ENCODE measurements at places on chromosomes 1 and 21.
A peak's percentile ranks its signal among the peaks of the same experiment; 100 is the strongest.

DNA sequence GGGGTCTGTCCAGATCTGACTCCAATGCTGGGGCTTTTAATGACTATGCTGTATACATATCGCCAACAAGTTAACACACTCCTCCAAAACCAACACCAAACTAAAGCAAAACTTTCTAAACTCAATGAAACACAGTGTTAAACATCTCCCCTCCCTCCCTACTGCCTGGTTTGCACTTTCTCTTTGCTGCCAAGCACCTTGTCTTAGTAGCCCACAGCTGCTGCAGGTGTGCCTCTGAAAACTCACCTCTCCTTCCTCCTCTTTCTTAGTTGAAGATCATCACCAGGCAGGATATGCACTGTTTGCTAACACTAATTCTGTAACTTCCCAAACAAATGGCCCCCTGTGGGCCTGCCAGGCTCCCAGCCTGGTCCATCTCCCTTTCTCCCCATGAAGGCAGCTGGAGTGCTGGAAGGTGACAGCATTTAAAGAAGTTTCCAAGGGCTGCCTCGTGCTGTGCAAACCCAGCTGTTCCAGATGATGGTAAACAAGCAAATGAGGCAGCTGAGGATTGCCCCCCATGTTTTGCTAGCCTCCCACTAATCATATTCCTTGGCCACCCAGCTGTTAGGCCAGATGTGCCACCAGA, 213.7 kb downstream of the ASTN1 start:
- no peak for DNase-seq

- no peak for DNase-seq
Measured at GRCh38 chr1:164671323-164671965, 112.5 kb downstream of the PBX1 start.

DNA sequence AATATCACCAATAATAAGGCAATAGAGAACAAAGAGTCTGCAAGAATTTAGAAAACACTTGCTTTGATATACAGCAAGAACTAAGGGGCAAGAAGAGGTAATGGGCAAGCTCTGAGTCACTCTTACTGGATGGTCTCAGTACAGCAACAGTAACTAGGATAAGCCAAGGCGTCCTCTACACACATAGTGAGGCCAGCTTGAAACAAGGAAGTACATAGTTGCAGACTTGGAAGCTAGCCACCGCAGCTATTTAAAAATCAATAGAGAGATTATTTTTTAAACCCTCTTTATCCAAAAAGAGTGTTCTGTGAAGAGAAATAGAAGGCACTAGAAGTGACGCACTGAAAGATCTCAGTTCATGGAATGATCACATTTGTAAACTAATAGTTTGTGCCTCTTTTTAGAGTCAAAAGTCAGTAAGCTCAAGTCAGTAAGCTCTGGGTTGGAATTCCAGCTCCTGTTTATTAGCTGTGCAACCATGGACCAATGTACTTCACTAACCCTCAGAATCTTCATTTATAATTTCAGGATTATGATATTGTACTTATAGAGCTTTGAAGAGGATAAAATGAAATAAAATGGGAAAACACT, 118.6 kb downstream of the AKT3 start:
- no peak for DNase-seq

DNA sequence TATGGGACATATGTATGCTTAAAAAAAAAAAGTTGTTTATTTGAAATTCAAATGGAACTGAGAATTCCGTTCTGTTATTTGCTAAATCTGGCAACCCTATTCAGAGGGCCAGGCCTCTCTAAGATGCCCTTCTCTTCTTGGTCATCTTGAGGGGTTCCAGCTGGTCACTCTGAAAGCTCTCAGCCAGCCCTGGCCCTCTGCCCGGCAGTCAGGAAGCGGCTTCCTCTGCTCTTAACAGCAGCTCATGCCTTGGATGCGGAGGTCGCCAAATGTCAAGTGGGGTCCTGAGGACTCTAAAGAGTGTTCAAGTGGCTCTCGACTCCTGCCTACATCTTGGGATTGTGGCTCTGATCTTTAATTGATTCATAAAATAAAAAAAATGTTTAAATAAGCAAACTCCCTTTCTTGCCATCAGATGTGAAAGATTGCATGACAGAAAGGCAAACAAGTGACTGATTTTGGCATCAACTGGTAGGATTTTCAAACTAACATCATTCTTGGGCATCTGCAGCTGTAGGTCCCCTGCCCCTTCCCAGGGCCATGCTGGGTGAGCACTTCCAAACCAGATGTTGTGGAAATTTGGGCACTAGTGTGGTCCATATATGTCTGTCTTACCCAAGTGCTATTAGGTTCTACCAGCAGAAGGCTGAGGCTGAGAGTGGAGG, 130.8 kb downstream of the PRDM2 start:
- no peak for DNase-seq

DNA sequence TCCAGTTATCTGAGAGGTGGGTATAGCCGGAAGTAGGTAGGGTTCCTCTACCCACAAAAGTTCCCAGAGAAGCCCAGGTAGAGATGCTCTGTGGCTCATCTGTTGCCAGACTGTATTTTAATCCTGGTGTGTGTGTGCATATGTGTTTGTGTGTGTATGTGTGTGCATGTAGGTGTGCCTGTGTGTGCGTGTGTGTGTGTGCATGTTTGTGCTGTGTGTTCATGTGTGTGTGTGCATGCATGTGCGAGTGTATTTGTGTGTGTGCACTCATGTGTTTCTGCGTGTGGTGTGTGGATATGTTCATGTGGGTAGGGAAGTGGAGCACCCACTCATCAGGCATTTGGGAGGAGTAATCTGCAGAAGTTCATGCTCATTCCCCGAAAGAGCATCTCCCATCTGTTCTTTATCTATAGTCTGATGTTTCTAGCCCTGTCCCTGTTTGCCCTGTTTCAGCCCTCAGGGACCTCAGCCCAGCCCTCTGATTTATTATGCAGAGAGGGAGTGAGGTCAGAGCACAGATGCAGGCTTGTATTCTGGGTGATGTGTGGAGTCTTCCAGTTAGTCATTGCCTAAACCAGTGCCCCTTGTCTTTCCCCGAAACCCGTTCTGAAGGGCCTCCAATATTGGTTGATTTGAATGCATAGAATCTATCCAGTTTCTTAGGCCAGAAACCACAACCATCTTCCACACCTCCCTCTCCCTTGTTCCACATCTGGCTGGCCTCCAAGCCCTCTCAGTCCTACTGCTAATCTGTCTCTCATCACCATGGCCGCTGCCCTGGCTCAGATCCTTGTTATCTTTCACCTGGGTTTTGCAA, 69.1 kb downstream of the DISC1 start:
- DNase-seq = no peak

DNA sequence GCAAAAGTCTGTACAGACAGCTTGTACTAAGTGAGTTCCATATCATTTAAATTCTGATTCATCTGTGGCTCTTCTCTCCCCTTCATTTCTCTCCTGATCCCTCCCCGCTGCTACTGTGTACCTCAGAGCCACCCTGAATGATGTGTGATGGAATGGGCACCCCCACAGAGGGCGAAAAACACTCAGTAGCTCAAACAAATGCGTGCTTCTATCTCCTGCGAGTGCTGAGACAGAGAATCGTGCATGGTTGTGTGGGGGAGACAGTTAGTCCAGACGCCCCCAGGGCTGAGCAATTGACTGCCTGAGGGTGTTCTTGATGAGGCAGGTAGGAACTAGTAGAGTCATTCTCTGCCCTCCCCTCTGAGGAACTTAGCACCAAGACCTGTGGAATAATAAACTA, 269.8 kb downstream of the ZNF648 start:
- no peak for DNase-seq

DNA sequence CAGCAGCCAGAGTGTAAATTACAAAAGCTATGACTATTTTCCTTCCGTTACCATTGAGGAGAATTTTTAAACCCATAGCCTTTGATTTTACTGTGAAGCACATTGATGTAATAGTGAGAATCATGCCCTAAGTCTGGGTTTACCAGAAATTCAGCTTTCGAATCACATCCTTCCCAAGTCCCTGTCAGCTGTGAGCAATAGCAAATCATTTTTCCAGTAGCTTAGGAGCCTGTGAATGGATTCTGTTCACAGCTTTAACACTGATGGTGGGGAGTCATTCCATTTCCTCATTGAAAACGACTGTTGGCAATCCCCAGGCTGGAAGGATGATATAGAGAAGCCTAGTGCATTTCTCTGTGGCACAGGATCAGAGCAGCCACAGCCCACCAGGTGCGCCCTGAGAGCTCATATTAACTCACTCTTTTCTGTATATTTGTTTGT, 82.2 kb upstream of the C1orf105 start:
- no peak for DNase-seq

- DNase-seq = no peak
Measured at GRCh38 chr1:117105722-117106121, 15.8 kb downstream of the TRIM45 start.

- no peak for DNase-seq
Measured at GRCh38 chr1:8533124-8533523, 215.2 kb downstream of the SLC45A1 start.

GRCh38 chr21:39319251-39319756, 5.9 kb upstream of the BRWD1 start:
- no peak for DNase-seq

GRCh38 chr1:67642629-67643028, 42.4 kb upstream of the GADD45A start:
- DNase-seq = no peak

DNA sequence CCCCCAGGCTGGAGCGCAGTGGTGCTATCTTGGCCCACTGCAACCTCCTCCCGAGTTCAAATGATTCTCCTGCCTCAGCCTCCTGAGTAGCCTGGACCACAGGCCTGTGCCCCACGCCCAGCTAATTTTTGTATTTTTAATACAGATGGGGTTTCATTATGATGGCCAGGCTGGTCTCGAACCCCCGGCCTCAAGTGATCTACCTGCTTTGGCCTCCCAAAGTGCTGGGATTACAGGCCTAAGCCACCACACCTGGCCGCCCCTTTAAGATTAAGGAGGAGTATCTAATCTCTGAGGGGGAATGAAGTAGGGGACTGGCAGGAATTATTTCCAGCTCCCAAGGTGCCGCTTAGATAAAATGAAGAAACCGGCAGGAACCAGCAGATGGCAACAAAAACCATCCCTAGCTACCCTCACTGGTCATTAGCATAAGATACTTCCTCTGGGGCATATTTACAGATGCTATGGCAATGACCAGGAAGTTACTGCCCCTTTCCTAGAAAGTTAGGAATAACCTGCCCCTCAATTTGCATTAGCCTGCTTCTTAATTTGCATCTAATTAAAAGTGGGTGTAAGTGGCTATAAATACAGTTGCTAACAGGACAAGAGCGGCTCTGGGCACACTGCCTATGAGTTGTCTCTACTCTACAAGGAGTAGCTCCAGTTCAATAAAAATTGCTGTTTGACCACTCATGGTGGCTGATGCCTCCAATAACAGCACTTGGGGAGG, 7.1 kb upstream of the NSUN4 start:
- DNase-seq = no peak

DNA sequence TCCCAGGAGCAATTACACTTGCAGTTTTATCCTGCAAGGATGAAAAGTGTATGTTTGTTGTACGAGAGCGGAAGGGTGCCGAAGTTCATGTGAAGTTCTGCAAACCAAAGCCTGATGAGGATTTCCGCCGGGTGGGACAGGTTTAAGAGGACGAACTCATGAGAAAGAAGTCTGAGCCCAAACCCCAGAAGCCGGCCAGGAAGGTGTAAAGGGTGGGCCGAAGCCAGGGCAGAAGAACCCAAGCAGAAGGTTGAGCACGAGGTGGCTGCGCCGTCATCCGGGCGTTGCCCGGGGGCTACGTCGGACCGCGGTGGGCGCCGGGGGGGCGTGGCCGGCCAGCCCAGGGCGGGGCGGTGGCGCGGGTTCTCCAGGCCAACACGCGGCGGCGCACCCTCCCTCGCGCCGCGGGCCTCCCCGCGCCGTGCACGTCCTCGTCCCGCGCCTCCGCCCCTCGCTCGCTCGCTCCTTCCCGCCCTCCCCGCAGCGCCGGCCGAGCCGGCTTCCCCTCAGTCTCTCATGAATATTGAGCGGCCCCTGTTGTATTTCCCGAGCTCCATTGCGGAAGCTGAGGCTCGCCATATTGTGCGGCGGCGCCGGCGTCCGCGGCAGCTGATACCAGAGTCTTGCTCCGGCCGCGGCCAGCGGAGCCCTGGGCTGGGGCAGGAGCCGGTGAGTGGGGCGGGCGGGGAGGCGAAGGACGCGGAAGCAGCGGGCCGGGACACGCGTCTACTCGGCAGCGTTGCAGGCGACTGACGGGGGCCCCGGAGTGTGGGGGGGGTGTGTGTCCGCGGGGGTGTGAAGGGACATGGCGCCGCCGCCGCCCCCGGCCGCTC, at the start of gene RNF2:
Gene RNF2 (plus strand): TSS at position 578 of the 833 bp plus-strand sequence. CDS start 41,996 bp downstream, outside the sequence.
- DNase-seq = peak; percentile 57

DNA sequence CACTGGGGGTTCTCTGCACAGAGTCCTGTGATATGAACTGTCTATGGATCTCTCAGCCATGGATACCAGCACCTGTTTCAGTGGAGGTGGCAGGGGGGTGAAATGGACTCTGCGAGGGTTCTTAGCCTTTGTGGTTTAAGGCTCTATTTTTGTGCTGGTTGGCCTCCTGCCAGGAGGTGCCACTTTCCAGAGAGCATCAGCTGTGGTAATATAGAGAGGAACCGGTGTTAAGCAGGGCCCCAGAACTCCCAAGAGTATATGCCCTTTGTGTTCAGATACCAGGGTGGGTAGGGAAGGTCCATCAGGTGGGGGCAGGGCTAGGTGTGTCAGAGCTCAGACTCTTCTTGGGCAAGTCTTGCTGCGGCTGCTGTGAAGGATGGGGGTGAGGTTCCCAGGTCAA, 330.0 kb upstream of the PLD5 start:
- no peak for DNase-seq

- no peak for DNase-seq
Measured at GRCh38 chr1:28126783-28127490, 38.5 kb upstream of the EYA3 start.

GRCh38 chr1:17944646-17945045, 163.0 kb upstream of the IGSF21 start:
- DNase-seq = no peak

- DNase-seq = no peak
Measured at GRCh38 chr1:111719674-111720132, 19.5 kb downstream of the INKA2 start.

- DNase-seq = no peak
Measured at GRCh38 chr1:17919525-17920439, 164.6 kb downstream of the ACTL8 start.

- DNase-seq = peak; percentile 3
Measured at GRCh38 chr1:232629250-232630046, 485 bp downstream of the SIPA1L2 start.

DNA sequence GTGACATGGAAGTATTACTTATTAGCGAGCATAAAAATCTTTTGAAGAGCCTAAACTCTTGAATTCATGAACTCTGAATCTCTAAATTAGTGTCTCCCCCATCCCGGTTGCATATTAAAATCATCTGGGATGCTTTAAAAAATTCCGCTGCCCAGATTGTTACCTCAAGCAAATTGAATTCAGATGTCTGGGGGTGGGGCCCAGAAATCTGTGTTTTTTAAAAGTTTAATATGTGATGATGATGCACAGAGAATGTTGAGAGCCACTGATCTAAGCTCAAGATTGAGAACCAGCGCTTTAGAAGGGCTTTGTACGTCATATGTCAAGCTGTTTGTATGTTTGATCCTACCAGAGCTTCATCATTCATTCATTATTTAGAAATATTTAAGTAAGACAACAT, 446.8 kb downstream of the NUF2 start:
- no peak for DNase-seq
